Endothelial cell (in vitro differentiated cells): ENCODE measurements at places on chromosomes 1 and 21.

GRCh38 chr1:219189952-219190351 is 16.3 kb downstream of the LYPLAL1 start:
- DNase-seq = no peak

GRCh38 chr1:168032029-168032428 is 95.2 kb upstream of the MPC2 start:
- DNase-seq = no peak

DNA sequence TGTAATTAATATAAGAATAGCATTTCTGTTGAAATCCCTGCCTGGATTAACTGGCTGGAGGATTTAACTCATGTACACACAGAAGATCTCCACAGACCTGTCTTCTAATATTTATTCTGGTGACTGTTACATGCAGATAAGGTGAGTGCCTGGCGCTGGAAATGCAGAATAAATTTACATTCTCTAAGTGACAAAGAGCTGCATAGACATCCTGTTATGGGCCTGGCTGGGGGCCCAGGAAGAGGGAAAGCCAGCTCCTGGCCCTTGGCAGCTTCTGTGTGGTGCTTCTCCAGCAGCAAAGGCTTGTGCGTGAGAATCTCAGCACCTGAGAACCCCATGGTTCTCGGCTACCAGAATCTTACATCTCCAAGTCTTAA is 446.6 kb downstream of the PTPRU start:
- DNase-seq = no peak

GRCh38 chr1:213571419-213571818 is 416.4 kb upstream of the PROX1 start:
- DNase-seq = no peak

DNA sequence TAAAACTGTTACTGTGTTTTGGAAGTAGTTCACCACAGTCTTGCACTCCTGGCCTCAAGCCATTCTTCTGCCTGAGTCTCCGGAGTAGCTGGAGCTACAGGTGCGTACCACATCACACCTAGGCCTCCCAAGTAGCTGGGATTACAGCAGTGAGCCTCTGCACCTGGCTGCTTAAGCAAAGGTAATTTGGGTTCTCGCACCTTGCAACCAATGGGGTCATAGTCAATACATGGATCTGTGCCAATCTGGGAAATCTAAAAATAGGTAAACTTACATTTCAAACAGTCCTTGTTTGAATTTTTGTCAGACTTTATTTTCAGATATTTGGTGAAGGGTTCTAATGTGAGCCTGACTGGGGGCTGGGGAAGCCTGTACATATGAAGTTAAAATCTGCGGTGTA is 466.5 kb downstream of the PCP4 start:
- no peak for DNase-seq

GRCh38 chr1:33527934-33528333 is 55.5 kb downstream of the ZSCAN20 start:
- DNase-seq = no peak

GRCh38 chr1:184684285-184685074 is 70.2 kb downstream of the EDEM3 start:
- no peak for DNase-seq

DNA sequence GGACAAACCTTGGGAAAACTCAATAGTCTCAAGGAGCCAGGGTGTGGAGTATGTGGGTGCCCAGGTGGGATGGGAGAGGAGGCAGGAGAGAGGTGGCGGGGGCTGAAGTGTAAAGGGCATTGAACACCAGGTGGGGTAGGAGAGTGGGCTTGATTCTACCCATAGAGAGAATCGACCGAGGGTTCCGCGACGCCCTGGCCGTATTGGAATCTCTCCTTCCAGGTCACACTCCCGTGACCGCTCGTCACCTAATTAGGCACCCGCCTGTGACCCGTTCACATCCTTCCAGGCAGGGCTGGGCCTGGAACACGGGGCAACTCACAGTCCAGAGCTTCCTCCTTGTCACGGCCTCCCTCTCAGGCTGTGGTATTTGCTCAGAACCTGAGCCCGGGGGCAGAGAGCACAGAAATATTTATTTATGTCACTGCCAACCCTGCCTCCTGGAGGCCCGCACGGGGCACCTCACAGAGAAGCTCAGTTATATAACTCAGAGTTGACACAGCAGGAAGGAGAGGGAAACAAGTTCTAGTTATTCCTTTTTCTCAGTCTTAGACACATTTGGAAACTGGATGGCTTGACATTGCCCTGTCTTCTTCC is 12.0 kb downstream of the NCMAP start:
- no peak for DNase-seq

DNA sequence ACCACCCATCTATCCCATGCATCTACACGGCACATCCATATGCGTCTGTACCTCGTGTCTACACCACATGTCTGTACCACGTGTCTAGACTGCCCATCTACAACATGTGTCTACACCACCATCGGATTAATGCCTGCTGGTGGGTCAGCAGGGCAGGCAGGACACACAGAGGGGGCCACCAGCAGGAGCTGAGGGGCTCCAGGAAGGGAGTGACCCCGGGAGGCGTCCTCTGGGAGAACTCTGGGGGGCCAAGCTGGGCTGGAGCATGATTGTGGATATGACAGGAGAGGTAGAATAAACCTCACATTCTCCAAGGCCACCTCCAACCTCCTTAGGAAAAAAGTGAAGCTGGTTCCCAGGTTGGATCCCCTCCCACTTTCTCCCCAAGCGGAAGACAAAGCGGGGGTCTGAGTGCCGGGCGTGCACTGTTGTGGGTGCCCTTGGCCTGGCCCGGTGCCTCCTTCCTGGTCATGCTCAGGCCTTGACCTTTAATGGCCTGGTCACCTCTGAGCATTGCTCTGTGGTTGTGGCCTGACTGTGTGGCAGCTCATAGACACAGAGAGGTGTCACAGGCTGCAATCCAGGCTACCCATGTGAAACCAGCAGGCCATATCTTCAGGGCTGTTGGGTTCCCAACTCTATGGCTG is 881 bp upstream of the ACTRT2 start:
- DNase-seq = no peak

GRCh38 chr1:25550155-25550506 is 6.7 kb downstream of the LDLRAP1 start:
- DNase-seq = no peak

GRCh38 chr1:77544845-77545244 is 137.6 kb downstream of the ZZZ3 start:
- no peak for DNase-seq
